ENCODE measurements at places on chromosomes 7 and 10. TPM values are rescaled to one million over a fixed set of nuclear protein-coding genes. Genes with fewer than 3 reads are reported as not detected.

- DNase-seq: no peak
Observed at GRCh38 chr10:9910446-9910845, 1107.2 kb upstream of the CELF2 start.

DNA sequence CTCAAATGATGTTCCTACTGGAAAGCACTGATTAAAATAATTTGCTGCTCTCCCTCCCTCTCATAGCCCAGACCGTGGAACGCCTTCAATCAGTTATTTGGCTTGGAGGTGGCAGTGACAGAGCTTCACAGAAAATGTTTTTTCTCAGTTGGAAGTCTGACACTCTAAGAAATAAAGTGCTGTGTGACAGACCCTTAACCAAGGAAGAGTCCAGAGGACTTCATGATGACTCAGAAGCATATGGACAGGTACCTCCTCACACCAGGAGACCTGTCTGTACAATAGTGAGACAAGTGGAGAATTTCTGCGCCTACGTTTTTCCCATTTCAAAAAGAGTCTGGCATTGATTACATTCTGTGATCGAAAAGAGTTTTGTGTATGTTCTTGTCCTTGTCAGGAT, 295.5 kb downstream of the DOCK4 start:
- no peak for DNase-seq

DNA sequence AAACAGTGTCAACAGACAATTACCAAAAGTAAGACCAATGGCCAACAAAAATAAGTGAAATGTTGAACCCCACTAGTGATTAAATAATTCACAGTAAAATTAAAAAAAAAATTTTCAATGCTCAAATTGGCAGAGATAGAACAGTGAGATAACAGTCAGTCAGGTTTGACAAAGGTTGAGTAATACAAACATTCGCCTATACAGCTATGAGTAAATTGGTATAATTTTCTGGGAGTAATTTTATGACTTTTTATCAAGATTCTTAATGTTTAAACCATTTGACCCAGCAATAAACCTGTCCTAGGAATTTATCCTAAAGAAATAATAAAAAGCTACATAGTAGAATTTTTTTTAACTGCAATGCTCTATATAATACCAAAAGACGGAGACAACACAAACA, 64.9 kb upstream of the SHH start:
- no peak for DNase-seq

The NSMCE4A gene
- total RNA-seq: 64.0 TPM

The ATRNL1 gene
- 57.4 TPM for total RNA-seq

- DNase-seq: no peak
Observed at GRCh38 chr7:32564542-32564941, 69.3 kb downstream of the AVL9 start.
